Stimulated activated CD8-positive, alpha-beta memory T cell treated with anti-CD3 and anti-CD28 coated beads, Interleukin-4, amount 100 ng/mL, for 1 hour (primary cell): ENCODE measurements at places on chromosomes 13 and 19.

DNA sequence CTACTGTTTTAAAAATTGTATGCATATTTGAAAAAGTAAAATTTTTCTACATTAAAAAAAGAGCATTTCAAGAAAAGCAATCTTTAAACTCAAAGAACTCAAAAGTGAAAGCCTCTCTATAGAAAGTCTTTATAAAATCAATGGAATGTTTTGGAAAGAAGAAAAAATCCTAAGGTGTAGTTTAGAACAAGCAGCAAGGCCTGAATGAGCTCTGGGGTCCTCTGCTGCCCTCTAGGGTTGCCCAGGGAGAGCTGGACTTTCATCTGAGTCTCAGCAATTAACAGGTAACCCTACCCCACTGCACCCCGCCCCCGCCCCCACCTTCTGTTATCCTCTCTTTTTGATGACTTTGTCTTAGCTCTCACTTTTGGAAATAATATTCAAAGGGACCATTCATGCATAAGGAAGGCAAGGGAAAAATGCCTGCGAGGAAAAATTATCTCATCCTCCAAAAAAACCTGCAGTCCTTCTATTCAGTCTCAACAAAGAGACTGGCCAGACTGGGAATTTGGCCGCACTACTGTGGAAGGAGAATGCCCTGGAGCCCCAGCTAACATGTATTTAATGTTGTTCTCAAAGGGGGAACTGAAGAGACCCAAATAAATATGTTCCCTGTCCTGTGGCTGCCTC, 24.1 kb downstream of the SLC25A30 start:
- DNase-seq, result no peak

DNA sequence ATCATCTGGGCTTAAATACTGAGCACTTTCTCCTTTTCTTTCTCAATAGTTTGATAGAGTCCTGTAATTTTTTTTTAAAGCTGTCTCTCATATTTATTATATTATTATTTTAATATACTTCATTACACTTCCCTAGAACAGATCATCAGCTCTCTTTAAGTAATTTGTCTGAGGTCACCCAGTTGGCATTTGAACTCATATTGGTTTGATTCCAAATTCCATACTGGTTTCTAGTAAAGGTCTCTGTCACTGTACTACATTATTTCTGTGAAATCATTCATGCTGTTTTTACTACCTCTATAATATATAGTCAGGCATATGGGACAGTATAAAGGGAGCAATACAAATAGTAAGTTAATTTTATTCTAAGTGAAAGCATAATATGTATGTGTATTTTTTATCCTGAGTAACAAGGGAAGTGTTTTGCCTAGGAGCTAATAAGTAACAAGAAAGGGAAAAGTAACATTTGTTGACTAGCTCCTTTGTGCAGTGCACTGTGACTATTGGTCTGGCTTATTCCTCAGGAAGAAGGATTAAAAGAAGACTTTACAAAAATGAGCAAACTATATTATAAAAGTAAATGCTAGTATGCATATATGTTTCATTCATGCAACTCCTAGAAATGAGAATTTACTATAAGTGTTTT, 14.3 kb downstream of the LPAR6 start:
- DNase-seq, result no peak

DNA sequence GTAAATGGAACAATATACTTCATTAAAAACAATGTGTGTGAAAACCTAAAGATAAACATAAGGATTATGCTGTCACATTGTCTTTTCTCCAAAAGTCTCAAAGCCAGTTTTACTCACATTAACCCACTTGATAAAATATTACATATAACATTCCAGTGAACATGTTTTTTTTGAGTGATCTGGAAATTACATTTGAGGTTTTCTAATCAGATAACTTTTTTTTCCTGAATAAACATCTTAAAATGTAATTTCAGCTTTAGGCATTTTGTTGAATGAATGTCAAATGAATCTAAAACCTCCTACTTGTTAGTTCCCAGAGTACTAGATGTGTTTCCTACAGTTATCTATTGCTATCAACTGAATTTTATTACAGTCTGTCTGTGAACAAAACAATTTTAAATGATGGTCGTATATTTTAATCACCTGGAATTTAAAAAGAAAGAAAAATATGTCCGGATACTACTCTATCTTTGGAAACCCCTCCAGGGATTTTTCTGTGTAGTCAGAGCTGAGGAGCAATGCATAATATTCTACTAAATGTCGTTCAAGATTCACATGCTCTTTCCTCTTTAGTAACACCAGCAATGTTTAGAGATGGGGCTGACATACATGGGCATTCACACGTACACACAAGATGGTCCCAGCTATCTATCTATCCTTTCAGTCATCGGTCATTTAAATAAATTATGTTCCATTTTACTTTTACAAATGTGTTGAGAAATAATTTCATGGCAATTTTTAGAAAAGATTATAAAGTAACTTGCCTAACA, 283.9 kb downstream of the KLF12 start:
- DNase-seq, result no peak

DNA sequence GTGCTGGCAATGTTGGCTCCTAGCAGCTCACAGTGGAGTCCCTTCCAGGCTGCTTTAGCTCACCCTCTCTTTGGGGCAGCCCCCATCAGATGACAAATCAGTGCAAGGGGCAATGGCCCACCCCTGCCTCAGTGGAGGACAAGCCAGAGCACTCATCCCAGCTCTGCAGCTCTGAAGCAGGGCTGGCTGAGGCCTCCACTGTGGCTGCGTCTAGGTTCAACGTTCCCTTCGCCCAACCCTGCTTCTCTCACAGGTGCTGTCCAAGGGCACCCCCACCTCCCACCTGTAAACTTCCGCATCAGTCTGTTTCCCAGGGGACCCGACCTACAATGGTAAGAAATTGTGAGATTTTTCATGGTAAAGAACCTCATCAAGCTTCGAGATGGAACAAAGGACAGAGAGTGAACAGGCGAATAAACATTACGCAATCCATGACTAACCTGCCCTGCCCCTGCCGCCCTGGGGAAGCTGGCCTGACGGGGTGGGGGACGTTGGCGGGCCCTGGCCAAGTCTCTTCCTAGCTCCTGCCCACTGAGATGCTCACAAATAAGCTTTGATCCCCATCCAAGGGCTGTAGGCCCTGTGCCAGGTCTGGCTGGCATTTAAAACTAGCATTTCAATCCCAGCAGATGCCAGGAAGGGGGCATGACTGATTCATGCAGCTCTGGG, 40.5 kb downstream of the DZIP1 start:
- no peak for DNase-seq

GRCh38 chr13:110921695-110922094, 6.8 kb upstream of the ANKRD10 start:
- no peak for DNase-seq

GRCh38 chr19:46226438-46226973, 3.0 kb upstream of the IGFL1 start:
- no peak for DNase-seq

- DNase-seq, result no peak
Measured at GRCh38 chr19:46456930-46457329, 14.4 kb downstream of the PNMA8A start.

- DNase-seq, result no peak
Measured at GRCh38 chr19:57280962-57281400, 696 bp downstream of the ZNF460 start.

GRCh38 chr19:10961073-10961860, 437 bp downstream of the SMARCA4 start:
- no peak for DNase-seq

GRCh38 chr13:112692586-112692985, 2.7 kb downstream of the ATP11A start:
- no peak for DNase-seq

- DNase-seq, result no peak
Measured at GRCh38 chr13:26179344-26179743, 42.8 kb downstream of the RNF6 start.
